ENCODE measurements at places on chromosomes 16 and 17.

- DNase-seq = no peak
Measured at GRCh38 chr17:64378890-64379354, 11.7 kb downstream of the PECAM1 start.

- peak; percentile 89 for DNase-seq
Measured at GRCh38 chr17:38676706-38677504, 2.1 kb upstream of the EPOP start.

GRCh38 chr16:23863511-23864422, 28.0 kb downstream of the PRKCB start:
- no peak for DNase-seq

DNA sequence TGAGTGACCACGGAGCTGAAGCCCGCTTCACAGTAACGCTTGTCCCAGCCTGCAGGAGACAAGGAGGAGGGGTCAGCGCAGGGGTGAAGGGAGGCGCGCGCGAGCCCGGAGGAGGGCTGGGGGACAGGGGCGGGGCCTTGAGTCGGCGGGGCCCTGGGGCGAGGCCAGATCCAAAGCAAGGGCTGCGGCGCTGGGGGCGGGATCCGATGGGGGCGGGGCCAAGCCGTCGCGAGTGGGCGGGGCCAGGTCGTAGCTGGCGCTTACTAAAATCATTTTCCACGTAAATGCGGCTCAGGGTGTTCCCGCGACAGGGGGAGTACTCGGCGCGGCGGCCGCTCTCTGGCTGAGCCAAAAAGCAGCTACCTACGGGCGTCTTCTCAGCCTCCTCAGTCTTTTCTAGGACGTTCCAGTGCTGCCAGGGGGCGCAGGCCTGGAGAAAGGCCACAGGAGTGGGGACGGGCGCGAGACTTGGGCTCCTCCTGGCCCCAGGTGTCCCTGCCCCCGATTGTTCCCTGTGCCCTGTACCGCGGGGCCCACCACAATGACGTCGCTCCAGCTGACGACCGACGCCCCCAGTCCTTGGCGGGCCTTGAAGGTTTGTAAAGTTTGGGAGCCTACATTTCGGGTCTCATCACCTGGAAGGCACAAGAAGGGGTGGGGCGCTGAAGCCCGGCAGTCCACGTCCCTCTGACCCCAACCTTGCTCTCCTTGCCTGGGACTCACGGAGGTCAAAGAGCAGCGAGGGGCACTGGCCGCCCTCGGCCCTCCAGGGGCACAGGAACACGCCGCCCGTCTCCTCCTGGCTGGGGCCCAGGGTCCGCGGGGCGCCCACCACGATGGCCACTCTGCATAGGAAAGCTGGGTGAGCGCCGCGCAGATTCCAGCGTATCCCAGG, 3.9 kb downstream of the ITGA2B start:
- DNase-seq = peak; percentile 92

DNA sequence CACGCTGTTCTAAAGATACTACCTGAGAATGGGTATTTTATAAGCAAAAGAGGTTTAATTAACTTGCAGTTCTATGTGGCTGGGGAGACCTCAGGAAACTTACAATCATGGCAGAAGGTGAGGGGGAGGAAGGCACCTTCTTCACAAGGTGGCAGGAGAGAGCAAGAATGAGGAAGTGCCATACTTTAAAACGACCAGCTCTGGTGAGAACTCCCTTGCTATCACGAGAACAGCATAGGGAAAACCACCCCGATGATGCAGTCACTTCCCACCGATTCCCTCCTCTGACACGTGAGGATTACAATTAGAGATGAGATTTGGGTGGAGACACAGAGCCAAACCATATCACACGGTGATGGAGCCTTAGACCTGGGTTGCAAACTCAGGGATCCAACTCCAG, 317.5 kb upstream of the EEF2KMT start:
- DNase-seq = no peak

GRCh38 chr16:53730693-53731092, 26.7 kb downstream of the FTO start:
- DNase-seq = no peak

GRCh38 chr17:31724026-31724425, 135.0 kb downstream of the COPRS start:
- DNase-seq = no peak

DNA sequence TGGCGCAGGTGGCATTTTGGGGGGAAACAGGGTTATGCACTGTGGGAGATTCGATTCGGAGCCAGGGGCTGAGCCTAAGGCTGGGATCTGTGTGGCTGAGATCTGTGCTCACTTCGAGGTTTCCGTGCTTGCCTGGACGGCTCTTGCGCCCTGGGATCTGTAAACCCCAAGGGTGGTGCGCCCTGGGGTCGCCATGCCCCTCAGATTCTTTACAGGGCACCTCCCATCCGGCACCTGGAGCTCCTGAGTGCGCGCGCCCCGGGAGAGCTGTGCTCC, 377 bp downstream of the SLC13A5 start:
- no peak for DNase-seq

GRCh38 chr17:42405963-42406495, 17.0 kb downstream of the CAVIN1 start:
- DNase-seq = peak; percentile 84

- DNase-seq = no peak
Measured at GRCh38 chr17:34486761-34487160, 92.6 kb upstream of the TMEM132E start.

DNA sequence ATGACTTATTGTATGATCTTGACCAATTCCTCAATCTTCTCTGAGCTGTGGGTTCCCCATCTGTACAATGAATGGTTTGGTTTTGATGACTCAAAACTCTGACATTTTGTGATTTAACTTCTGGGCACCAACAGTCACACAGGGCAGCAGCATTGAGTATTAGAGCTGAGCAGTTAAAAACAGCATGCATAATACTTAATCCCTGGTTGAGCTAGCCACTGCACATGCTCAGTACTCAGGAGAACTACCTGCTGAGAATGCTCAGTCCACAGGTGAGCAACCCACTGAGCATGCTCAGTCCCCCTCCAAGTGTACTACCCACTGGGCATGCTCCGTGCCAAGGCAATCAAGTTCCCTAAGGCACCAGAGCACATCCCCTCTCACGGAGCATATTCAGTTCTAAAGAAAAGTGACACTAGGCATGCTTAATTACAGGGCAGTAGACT, 68.7 kb downstream of the AIPL1 start:
- DNase-seq = no peak

GRCh38 chr16:66416136-66416535, 11.0 kb upstream of the BEAN1 start:
- DNase-seq = no peak

- DNase-seq = peak; percentile 64
Measured at GRCh38 chr16:12819126-12820117, 15.7 kb upstream of the CPPED1 start.

GRCh38 chr17:28996554-28997096, 9.2 kb downstream of the SEZ6 start:
- DNase-seq = no peak

- peak; percentile 85 for DNase-seq
Measured at GRCh38 chr17:17810084-17810894, 26.5 kb downstream of the SREBF1 start.

- DNase-seq = no peak
Measured at GRCh38 chr17:75917141-75917916, 12.6 kb upstream of the MRPL38 start.

- DNase-seq = no peak
Measured at GRCh38 chr17:64638552-64639203, 23.4 kb downstream of the SMURF2 start.

- DNase-seq = no peak
Measured at GRCh38 chr16:69093974-69094373, 11.5 kb upstream of the HAS3 start.

DNA sequence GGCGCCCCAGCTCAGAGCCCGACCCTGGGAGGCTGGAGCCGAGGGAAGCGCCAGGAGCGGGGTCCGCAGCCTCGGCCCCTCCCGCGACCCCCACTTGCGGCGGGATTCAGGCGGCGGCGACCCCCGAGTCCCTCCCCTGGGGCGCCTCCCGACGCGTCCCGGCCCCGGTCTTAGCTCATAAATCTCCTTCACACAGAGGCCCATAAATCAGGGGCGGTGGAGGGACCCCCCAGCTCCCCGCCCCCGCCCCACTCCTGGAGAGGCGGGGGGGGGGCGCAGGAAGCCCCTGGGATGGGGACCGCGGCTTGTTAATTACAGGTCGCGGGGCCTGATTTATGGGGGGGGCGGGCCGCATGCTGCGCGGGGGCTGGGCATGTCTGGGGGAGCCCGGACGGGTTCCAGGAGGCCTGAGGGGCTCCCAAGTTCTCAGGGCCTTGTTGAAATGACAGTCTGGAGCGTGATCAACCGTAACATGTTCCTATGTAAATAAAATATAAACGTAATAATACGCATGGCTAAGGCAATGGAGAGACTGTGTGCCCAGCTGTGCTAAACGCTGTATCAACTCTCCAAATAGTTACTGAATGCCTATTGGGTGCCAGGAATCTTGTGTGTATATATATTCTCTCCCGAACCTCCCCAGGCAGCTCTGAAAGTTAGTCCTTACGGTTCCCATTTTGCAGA, 10.0 kb upstream of the BHLHA9 start:
- no peak for DNase-seq

GRCh38 chr16:890716-891352, 80.0 kb downstream of the LMF1 start:
- no peak for DNase-seq

GRCh38 chr16:3119701-3120408, 7.5 kb downstream of the ZNF205 start:
- peak; percentile 15 for DNase-seq

DNA sequence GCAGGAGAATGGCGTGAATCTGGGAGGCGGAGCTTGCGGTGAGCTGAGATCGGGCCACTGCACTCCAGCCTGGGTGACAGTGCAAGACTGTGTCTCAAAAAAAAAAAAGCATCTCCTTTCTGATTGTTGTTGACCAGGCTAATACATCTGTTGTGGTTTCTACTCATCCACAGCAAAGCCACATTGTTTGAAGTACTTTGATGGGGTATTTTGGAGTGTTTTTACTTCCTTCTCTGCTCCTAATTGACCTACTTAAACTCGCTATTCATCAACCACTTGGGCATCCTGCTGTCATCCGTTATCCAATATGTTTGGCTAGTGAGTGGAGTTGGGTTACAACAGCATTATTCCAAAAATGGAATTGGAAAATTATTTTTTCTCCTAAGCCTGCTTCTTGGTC, 3.5 kb upstream of the CDC27 start:
- DNase-seq = no peak

- no peak for DNase-seq
Measured at GRCh38 chr16:88662222-88662842, 559 bp downstream of the MVD start.

GRCh38 chr17:16568541-16569357, at the start of gene ZNF287:
Gene ZNF287 (minus strand): TSS chr17:16569204. CDS start chr17:16567731, 1,473 bp downstream.
- DNase-seq = peak; percentile 95

GRCh38 chr17:72562615-72563188, 441.9 kb downstream of the SOX9 start:
- DNase-seq = no peak

DNA sequence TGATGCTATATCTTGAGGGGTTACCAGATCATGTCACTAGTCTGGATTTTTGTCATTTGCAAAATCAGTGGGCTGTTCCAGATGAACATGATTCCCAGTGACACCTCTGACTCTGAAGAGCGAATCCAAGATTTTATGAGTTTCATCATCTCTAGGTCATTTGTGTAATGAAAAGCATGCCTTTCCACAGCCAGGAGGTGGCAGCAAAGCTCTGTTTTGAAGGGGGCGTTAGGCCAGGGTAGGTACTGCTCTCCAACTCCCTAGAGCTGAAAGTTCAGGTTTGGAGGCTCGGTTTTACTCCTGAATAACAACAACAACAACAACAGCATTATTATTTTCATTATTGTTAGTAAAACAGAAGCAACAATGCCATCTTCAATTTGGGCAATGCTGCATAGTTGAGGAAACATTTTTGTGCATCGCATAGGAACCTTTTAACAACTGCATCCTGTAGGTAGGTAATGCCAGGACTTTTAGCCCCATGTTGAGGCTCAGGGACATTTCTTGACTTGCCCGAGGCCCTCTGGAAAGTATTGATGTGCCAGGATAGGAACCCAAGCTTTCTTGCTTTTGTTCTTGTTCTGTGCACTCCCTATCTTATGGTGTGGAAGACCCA, 77.0 kb downstream of the MYH13 start:
- DNase-seq = peak; percentile 48

- no peak for DNase-seq
Measured at GRCh38 chr17:8468980-8469379, 33.3 kb downstream of the NDEL1 start.

GRCh38 chr16:84932681-84933080, 78.7 kb downstream of the ZDHHC7 start:
- DNase-seq = peak; percentile 52

DNA sequence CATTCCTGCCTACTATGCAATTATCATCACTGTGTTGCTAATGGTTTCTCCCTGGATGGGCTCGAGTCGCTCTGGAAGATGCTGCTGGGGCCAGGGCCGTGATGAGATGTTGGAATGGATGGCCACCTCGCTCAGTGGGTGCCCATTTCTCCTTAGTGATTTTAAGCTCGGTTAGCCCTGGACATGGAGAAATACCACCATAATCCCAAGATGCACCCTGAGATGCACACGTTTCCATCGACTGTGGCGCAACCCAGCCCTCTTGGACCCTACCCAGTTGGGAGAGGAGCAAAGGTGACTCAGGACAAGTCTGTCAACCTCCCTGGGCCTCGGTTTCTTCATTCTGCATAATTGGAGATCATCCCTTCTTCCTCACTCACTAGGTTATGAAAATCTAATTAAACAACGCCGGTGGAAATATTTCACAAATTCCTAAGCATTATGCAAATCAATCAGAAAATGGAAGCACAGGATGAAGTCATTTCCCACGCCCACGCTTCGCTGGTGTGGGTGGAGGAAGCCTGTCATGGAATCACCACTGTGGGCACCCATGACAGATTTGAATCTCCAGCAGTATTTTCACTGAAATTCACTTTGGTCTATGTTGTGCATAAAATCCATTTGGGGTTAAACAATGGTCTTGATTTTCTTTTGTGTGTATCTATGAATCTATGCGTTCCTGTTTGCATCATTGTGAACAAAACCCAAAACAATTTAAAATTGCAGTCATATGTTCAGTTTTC, 195.2 kb downstream of the AXIN2 start:
- DNase-seq = no peak

GRCh38 chr17:19714542-19715411, 1.6 kb downstream of the SLC47A2 start:
- no peak for DNase-seq

DNA sequence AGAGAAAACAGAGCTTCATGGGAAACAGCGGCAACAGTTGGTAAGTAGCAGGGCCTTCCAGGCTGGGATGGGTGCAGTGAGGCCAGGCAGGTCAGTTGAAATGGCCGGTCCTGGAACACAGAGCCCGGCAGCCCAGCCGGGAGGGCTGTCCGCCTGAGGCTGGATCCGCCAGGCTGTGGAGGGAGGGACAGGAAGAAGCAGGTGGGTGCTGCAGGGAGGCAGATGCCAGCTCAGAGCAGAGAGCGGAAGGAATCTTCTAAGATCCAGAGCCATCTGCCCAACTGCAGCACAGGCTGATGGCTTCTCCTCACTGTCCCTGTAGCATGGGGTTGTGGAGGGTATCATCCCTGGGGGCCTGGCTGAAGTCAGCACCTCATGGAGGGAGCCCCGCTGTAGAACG, 599 bp downstream of the RNF112 start:
- DNase-seq = no peak

- no peak for DNase-seq
Measured at GRCh38 chr16:9846362-9847099, 335.7 kb downstream of the GRIN2A start.
